IMR-90 (cell line): ENCODE measurements at places on chromosomes 2 and 18. TPM values are rescaled to one million over a fixed set of nuclear protein-coding genes. Genes with fewer than 3 reads are reported as not detected.

DNA sequence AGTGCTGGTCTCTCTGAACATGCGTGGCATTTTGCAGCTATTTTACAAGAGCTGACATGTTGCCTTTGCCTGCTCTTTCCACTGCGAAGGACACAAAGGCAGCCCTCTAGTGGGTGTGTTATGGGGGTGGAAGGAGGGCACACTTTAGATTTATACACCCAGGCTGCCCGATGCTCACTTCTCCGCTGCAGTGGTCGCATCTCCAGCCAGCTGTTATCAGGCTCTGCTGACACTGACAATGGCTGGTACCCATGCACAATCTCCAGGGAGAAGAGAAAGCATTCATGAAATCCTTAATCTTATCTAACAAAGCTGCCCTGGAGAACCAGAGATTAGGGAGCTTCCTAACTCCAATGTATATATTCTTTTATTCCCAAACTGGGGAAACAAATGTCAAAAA is 113.5 kb downstream of the EPHA4 start:
- DNase-seq, result no peak

The KLHL41 gene
- 0.18 and 0.28 TPM in 2 replicates for total RNA-seq

DNA sequence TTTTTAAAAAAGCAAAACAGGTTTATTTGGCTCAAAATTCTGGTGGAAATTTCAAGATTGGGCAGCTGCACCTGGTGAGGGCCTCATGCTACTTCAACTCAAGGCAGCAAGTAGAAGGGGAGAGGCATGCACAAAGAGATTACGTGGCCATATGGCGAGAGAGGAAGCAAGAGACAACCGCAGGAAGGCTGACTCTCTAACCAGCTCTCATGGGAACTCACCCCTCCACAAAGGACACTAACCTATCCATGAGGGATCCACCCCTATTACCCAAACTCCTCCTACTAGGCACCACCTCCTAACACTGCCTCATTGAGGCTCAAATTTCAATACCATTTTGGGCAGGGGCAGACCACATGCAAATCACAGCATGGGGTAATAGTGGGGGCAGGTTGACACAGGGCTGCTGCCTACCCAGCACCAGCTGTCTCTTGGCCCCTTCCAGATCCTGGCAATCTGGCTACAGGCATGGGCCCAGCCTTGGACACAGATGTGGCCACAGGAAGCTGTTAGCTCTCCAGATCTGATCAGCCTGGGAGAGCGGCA is 2.0 kb upstream of the CAPN10 start:
- DNase-seq, result no peak

DNA sequence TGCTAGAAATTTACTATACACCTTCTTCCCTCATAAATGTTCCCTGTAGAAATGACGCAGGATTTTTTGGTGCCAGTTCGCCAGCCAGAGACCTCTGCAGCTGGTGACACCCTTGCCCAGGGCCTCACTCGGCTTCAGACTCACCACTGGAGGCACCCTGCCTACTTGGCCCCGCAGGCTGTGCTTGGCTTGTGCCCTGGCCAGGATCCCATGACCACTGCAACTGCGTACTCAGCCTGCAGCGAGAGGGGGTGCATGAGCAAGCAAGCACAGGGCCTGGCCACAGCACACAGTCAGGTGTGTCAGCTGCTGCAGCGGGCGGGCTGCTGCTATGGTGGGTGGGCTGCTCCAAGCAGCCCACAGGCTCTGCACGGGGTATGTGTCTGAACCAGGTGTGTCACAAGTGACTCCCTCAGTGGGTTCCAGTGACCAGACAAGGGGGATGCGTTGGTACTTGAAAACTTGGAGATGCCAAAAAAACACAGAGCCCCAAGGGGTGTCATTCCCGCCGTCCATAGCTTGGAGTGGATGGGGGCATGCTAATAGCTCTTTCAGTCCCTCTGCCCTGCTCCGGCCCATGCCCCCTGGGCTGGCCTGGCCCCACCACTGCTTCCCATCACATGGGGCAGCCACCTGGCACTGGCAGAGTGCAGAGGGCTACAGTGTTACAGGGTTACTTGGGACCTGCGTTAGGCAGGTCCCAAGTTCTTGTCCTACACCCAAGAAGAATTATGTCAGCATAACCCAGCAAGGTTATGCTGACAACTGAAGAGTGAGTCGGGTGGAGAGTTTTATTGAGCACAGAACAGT is 46.6 kb upstream of the TANC1 start:
- no peak for DNase-seq

DNA sequence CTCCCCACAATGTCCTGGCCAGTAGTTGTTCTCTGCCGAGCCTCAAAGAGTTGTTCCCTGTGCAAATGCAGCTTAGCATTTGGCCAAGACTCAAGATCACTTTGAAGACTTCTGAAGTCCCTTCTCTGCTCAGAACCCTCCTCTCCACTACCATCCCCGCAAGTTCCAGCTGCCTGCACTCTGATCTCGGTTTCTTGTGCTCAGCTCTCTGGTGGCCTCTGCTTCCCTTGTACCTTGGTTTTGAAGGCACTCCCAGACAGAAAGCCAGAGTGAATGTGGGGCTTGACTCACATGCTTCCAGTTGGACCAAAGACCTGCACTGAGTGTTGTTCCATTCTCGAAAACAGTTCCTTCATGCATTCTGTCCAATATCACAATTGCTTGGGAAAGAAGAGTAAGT is 28.6 kb downstream of the CRACDL start:
- no peak for DNase-seq

The MC5R gene
- total RNA-seq, result not detected in 2 replicates

The TDRD15 gene
- total RNA-seq, result not detected in 2 replicates

The NAT8 gene
- not detected in 2 replicates for total RNA-seq

DNA sequence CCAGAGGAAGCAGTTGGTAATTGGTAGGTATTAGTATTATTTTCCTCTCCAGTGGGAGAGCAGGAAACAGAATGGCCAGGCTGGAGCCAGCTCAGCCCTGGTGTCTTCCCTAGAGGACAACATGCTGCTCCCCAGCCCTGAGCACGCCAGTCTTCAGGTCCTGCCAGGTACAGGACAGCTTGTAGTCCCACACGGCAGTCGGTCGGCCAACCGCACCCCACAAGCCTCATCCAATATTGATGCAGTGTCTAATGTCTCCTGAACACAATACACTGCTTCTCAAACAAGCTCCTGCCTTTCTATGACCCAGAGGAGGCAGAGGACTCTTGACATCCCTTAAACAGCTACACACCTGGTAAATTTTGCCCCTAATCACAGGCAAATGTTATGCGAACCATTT is 71.0 kb upstream of the PPP1CB start:
- DNase-seq, result no peak

DNA sequence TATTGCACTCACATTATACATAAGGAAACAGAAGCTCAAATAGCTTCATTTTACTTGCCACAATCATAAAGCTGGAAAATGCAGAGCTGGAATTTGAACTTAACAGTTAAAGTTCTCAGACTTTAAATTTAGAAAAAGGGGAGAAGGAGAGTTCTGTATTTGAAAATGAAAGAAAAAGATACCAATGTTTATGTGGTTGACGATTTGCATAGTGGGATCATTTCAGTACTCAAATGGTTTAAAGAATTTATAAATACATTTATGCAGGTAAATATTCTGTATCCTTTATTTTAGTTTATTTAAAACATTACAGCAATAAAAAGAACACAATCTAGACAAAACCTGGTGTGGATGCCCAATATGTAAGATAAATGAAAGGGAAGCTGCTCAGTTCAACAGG is 25.5 kb upstream of the STAT4 start:
- no peak for DNase-seq

DNA sequence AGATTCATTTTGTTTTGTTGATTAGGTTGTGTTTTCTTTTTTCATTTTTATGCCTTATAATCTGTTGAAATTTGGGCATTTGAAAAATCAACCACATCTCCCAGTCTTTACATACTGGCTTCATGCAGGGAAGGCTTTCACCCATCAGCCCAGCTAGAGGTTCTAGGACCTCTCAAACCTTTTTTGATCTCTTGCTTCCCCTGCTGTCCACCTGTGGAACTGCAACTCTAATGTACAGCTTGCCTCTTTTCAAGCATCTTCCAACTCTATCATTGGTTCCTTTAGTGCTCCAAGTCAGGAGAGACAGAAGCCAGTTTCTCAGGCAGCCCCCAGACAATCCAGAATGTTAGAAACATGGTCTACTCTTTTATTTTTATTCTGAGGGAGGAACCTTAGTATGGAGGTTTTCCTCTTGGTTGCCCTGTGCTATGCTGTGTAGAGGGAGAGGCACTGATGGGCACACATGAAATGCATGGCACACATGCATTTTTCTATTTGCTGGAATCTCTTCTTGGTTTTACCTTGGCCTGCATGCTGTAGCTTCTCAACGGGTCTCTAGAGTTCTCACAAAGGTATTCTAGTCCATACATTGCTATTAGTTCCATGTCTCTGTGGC is 107.2 kb upstream of the L3MBTL4 start:
- peak; percentile 47 for DNase-seq

GRCh38 chr2:3754795-3755194 is 51.4 kb downstream of the DCDC2C start:
- no peak for DNase-seq

DNA sequence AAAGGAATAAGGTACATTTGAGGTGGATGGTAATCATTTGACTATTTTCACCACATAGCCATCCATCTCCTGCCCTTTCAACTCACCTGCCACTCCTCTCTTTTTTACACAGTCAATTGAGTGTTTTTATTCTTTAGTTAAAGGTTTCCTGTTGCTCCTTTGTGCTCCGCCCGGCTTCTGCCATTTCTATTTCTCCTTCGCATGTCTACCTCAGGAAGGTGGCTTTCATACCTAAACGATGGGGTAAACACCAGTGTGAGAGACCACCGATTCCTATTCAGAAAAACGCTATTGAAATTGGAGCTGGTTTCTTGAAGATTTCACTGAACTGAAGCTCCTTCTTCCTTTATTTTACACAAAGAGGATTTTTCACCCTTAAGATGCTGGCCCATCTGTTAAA is 1628.0 kb upstream of the PIK3C3 start:
- DNase-seq, result no peak

The KIDINS220 gene
- total RNA-seq, result 63.4 and 80.3 TPM in 2 replicates

GRCh38 chr2:108701208-108701607 is 18.1 kb upstream of the RANBP2 start:
- DNase-seq, result no peak

The CAVIN2 gene
- total RNA-seq, result 11.5 and 12.5 TPM in 2 replicates

GRCh38 chr2:230852113-230852512 is 12.6 kb upstream of the ITM2C start:
- DNase-seq, result no peak

- DNase-seq, result no peak
Observed at GRCh38 chr2:239324456-239324855, 76.4 kb downstream of the HDAC4 start.

The TRIP12 gene
- 209 and 315 TPM in 2 replicates for total RNA-seq

- DNase-seq, result no peak
Observed at GRCh38 chr2:239736358-239737143, 288.6 kb downstream of the NDUFA10 start.

DNA sequence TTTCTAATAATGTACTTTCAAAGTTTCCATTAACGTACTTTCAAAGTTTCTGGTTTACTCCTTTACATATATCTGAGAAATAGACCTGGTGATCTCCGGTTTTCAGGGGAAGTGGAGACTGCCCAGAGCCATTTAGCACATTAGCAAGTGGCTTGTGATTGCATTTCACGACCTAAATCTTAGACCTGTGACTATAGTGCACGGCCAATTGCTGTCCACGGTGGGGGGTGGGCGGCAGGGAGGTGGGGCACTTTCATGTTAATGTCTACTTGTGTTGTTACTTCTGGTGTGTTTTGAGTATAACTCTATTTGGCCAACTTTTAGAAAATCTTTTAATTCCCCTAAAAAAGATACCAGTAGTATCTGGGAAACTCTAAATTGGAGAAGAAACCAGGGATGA is 11.3 kb downstream of the GATA6 start:
- no peak for DNase-seq

DNA sequence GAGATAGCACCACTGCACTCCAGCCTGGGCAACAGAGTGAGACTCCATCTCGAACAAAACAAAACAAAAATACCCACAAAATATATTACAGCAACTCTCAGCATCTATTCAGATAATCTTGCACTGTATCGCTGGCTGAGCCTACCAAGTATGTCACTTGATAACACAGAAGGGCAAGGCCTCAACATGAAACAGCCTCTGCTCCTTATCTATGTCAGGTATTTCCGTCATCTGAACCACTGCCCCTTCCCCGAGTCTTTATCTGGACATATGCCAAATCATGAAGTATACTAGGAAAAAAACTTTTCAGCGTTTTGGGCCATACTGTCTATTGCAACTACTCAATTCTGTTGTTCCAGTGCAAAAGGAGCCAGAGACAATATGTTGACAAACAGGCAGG is 17.7 kb downstream of the PDIA6 start:
- DNase-seq, result no peak

The DSC1 gene
- total RNA-seq, result not detected in 2 replicates

DNA sequence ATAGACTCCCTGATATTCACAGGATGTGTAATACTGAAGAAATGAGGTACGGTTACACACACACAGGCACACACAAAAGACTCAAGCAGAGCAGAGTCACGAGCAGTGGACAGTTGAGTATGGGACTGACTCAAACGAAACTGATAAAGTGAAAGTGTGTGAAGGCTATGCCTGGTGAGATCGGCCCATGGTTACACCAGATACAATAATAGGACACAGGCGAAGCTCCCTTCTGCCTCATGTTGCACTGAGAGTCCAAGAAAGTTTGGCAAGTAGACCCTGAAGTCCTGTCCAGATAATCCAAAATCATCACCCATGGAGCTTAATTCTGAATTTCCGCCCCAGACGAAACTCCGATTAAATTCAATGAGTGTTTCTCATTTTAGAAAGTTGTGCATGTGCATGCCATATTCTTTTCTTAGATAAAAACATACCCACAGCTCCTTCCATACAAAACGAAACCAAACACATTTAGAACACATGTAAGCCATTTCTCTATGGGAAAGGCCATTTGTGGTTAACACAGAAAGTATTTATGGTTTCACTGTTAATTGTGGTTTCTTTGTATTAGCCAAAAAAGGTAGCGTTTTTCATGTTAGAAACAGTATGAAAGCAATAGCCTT is 567.6 kb downstream of the PLCL1 start:
- DNase-seq, result no peak

The CASP10 gene
- total RNA-seq, result 0.28 and 0.90 TPM in 2 replicates

The SERPINB3 gene
- total RNA-seq, result not detected in 2 replicates

GRCh38 chr2:98715812-98716451 is 15.0 kb downstream of the MGAT4A start:
- no peak for DNase-seq

GRCh38 chr2:70746094-70746974 is 21.7 kb downstream of the ADD2 start:
- DNase-seq, result no peak

- DNase-seq, result peak; percentile 85
Observed at GRCh38 chr2:37569986-37570679, 101.3 kb downstream of the CDC42EP3 start.

The C1QL2 gene
- total RNA-seq, result not detected in 2 replicates

GRCh38 chr2:113965644-113966043 is 75.8 kb downstream of the ACTR3 start:
- peak; percentile 44 for DNase-seq

DNA sequence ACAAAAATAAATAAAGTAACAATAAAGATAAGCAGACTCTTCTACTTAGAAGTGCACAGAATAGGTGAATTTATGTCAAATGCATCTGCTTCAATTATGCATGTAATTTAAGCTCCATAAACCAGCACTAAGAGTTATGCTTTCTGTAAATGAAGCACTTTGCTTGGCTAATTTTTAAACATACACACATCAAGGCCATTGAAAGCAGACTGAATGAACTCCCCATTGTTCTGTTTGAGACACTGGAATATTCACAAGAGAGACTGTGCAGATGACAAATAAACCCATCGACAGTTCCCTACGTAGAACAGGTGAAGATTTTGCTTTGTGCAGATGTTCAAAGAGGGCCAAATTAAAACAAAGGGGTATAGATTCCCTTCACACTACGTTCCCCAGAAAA is 133.4 kb downstream of the PID1 start:
- DNase-seq, result no peak

GRCh38 chr2:179211355-179211754 is 53.3 kb downstream of the SESTD1 start:
- no peak for DNase-seq
